ENCODE measurements at places on chromosomes 13 and 19. TPM values are rescaled to one million over a fixed set of nuclear protein-coding genes. Genes with fewer than 3 reads are reported as not detected.
A peak's percentile ranks its signal among the peaks of the same experiment; 100 is the strongest.

DNA sequence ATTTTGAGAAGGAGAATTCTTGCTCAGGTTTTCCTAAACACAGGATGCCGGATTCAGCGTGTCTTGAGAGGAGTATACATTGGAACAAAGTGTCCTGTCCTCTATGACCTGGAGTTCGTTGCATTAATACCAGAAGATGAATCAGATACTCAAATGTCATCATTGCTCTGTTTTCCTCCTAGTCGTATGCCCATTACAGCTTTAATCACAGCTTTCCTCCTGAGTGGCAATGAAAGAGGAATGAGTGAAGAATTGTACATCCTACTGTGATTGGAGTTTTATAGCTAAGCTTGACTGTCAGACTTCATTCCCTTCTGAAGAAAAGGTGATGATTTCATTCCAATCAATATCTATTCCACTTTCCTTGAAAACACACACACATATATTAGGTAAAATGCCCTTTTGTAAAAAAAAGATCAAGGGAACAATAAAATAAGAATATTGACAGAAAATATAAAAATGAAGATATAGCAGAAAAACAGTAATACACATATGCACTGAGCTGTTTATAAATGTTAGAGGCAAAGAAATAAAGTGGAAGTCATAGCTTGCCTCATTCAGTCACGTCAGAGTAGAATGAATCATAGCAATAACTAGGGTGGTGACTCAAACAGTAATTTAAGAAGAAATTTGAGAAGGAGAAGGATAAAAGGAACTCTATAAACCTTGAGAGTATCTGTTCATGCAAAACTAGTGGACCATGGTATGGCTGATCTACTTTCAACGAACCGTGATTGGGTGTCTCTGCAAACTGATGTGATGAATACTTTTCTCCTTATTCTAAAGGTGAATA lies 501.5 kb downstream of the SUCLA2 start:
- no peaks in the 10 kb centered on the region for H3K27me3 ChIP-seq
- DNase-seq: no peak
- no peaks in the 10 kb centered on the region for H3K36me3 ChIP-seq
- H3K27ac ChIP-seq: no peak overlapping the region

GRCh38 chr13:26477681-26478080 lies 79.8 kb upstream of the WASF3 start:
- H3K36me3 ChIP-seq: no peaks in the 10 kb centered on the region
- H3K4me1 ChIP-seq: no peaks in the 10 kb centered on the region
- DNase-seq: no peak
- no peak overlapping the region for H3K27ac ChIP-seq
- H3K27me3 ChIP-seq: no peaks in the 10 kb centered on the region

Gene PLIN4
- total RNA-seq: 65.1 TPM

GRCh38 chr13:34361560-34361959 lies 543.6 kb downstream of the RFC3 start:
- H3K4me1 ChIP-seq: no peaks in the 10 kb centered on the region
- H3K4me3 ChIP-seq: no peak overlapping the region
- no peaks in the 10 kb centered on the region for H3K27me3 ChIP-seq
- H3K36me3 ChIP-seq: no peaks in the 10 kb centered on the region
- DNase-seq: no peak
- H3K27ac ChIP-seq: no peak overlapping the region

DNA sequence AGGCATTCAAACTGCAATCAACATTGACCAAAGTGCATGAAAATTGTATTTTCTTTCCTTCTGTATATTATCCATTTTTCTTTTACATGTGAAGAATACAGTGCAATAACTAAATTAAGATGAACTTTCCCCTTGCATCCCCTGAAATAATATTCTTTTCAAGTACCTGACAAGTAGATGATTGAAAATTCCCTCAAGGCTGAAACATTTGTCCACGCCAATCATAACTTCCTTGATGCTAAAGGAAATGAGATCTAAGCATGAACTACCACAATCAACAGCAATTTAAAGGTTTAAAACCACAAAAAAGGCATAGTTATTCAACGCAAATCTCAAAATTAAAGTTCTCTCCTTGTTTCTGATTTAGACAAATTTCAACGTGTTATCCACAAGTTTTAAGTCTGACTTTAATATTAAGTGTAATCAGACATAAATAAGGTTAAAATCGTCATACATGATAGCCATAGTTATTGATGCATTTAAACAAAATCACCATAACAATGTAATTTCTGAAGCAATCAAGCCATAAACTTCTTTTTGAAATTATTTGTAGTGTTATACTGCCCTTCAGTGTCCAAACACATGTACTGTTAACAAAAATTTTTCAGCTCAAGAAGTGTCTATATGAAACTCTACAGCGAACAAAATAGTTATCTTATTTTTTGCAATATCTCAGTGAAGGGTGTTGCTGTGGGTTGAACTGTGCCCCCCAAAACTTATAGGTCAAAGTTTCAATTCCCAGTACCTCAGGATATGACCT lies 169.5 kb downstream of the DCLK1 start:
- no peaks in the 10 kb centered on the region for H3K27me3 ChIP-seq
- no peaks in the 10 kb centered on the region for H3K4me1 ChIP-seq
- no peak for DNase-seq
- no peak overlapping the region for H3K27ac ChIP-seq
- H3K4me3 ChIP-seq: no peak overlapping the region

Gene GIPR
- not detected for total RNA-seq

Gene PDX1
- total RNA-seq: not detected

Gene ZNF491
- total RNA-seq: 2.6 TPM

- no peak for DNase-seq
- no peaks in the 10 kb centered on the region for H3K27me3 ChIP-seq
- no peak overlapping the region for H3K4me3 ChIP-seq
- no peaks in the 10 kb centered on the region for H3K4me1 ChIP-seq
- H3K27ac ChIP-seq: no peak overlapping the region
These were observed 49.7 kb downstream of the DACH1 start for GRCh38 chr13:71817335-71817734.

Gene RUVBL2
- total RNA-seq: 69.2 TPM

DNA sequence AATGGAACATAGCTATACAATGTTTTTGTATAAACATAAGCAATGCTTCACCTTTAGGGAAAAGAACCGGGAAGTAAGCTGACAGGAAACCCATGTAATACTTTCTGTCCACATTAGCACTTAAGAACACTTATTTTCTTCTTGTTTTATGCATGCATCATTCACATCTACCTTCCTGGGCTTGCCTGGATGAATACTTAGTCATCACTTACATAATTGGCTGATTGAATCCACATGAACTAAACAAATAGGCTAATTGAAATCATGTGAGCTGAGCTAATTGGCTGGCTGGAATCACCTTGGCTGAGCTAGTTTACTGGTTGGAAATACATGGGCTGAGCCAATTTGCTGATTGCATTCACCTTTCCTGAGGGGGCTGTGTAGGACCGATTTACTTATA lies 78.8 kb downstream of the ZNF726 start:
- no peaks in the 10 kb centered on the region for H3K27me3 ChIP-seq
- no peak for DNase-seq
- H3K36me3 ChIP-seq: no peaks in the 10 kb centered on the region
- no peak overlapping the region for H3K27ac ChIP-seq
- H3K4me1 ChIP-seq: no peaks in the 10 kb centered on the region

Gene IGFL1
- total RNA-seq: not detected

Gene BCAM
- 91.8 TPM for total RNA-seq

- DNase-seq: no peak
- no peaks in the 10 kb centered on the region for H3K27me3 ChIP-seq
- peaks cover 18% of the 10 kb centered on the region for H3K4me1 ChIP-seq
- H3K4me3 ChIP-seq: no peak overlapping the region
These were observed 2.2 kb downstream of the MAP2K7 start for GRCh38 chr19:7905859-7906258.

DNA sequence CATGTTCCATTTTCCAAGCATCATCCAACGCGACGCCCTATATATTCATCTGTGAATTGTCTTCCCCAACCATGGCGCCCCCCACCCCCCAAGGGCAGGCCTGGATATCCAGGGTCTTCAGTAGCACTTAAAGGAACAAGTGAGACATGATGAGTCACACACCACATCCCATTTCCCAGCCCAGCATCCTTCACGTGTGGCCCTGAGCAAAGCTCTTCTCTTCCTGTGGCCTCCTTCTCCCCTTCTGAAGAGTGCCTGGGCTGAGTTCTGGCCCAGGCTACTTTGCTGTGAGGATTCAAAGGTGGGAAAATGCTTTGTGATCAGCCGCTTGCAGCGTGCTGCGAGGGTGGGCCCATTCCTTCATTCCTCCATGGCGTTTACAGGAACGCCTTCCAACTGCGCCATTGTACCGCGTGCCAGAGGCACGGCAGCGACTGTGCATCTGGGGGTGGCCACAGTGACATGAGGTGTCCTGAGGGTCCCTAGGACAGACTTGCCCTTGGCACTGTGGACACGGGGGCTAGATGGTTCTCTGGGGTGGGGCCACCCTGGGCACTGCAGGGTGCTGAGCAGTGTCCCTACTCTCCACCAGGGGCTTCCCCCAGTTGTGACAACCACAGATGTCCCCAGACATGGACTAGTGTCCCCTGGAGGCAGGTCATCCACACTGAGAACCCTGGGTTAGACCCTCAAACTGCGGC lies 11.7 kb downstream of the PLIN4 start:
- H3K4me1 ChIP-seq: no peaks in the 10 kb centered on the region
- H3K27me3 ChIP-seq: no peaks in the 10 kb centered on the region

DNA sequence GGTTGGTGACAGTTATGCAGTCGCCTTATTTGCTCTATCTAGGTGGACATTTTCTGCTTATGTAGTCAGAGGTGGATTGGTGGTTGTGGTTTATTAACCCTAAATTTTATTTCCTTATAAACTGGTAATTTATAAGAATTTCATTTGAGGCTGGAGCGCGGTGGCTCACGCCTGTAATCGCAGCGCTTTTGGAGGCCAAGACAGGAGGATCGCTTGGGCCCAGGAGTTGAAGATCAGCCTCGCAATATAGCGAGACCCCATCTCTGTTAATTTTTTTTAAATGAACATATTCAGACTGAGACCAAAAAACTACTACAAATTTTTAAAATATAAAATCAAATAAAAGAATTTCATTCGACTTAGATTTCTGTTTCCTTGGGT lies 810 bp downstream of the ZNF627 start:
- peak overlapping the region; percentile 89 for H3K4me3 ChIP-seq
- DNase-seq: no peak
- peaks cover 31% of the 10 kb centered on the region for H3K4me1 ChIP-seq
- H3K27ac ChIP-seq: peak overlapping the region; percentile 85

- H3K27ac ChIP-seq: no peak overlapping the region
- no peak overlapping the region for H3K4me3 ChIP-seq
- no peaks in the 10 kb centered on the region for H3K4me1 ChIP-seq
- H3K27me3 ChIP-seq: no peaks in the 10 kb centered on the region
- DNase-seq: no peak
- peaks cover 74% of the 10 kb centered on the region for H3K36me3 ChIP-seq
These were observed 3.9 kb downstream of the TOMM40 start for GRCh38 chr19:44894946-44895345.

DNA sequence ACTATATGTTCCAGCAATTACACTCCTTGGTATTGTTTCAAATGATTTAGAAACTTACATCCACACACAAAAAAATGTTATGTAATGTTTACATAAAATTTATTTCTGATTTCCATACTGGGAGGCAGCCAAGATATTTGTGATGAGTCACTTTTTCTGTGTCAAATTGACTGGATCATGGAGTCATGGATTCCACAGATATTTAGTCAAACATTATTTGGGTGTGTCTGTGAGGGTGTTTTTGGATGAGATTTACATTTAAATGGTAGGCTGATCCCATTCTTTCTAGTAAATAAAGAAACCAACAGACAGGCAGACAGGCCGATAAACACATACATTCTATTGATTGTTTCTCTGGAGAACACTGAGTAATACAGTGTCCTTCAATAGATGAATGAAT lies 562.8 kb downstream of the SLITRK6 start:
- H3K4me1 ChIP-seq: no peaks in the 10 kb centered on the region
- no peak overlapping the region for H3K27ac ChIP-seq
- H3K27me3 ChIP-seq: no peaks in the 10 kb centered on the region
- DNase-seq: no peak

Gene TNFAIP8L1
- 8.7 TPM for total RNA-seq

Data from tibial nerve (tissue), 4 donors.